Anterior cingulate cortex (tissue), 58 donors: ENCODE measurements at places on chromosomes 12 and 14.
A peak's percentile ranks its signal among the peaks of the same experiment; 100 is the strongest.

- DNase-seq, result no peak
These were observed 814.9 kb downstream of the LRFN5 start for GRCh38 chr14:42421377-42422078.

- DNase-seq, result no peak
These were observed 34.3 kb upstream of the TEX22 start for GRCh38 chr14:105363847-105364708.

DNA sequence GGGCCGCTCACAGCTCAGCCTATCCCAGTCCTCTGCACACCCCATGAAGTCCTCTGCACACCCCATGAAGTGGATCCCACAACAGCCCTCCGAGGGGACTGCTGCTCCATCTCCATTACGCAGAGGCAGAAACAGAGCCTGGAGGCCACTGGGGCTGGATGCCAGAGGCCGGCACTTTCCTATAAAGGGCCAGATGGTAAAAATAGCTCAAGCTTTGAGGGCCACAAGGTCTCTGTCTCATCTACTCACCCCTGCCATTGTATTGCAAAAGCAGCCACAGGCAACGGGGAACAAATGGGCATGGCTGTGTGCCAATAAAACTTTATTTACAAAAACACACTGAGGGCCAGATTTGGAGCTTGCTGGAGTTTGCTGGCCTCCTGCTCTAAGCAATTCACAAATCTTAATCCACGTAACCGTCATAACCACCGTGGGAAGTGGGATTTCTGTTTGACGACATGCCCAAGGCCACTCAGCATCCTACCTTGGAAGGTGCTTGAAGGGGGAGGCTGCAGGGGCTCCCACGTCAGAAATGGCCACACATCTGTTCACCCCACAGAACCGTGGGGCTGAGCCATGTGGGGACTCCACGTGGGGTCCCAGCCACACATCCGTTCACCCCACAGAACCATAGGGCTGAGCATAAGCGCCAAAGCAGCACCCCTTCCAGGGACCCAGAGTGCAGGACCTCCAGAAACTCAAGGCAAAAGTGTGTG lies 92.0 kb downstream of the NCOR2 start:
- DNase-seq, result no peak

- no peak for DNase-seq
These were observed 160.8 kb downstream of the GXYLT1 start for GRCh38 chr12:41983856-41984255.

DNA sequence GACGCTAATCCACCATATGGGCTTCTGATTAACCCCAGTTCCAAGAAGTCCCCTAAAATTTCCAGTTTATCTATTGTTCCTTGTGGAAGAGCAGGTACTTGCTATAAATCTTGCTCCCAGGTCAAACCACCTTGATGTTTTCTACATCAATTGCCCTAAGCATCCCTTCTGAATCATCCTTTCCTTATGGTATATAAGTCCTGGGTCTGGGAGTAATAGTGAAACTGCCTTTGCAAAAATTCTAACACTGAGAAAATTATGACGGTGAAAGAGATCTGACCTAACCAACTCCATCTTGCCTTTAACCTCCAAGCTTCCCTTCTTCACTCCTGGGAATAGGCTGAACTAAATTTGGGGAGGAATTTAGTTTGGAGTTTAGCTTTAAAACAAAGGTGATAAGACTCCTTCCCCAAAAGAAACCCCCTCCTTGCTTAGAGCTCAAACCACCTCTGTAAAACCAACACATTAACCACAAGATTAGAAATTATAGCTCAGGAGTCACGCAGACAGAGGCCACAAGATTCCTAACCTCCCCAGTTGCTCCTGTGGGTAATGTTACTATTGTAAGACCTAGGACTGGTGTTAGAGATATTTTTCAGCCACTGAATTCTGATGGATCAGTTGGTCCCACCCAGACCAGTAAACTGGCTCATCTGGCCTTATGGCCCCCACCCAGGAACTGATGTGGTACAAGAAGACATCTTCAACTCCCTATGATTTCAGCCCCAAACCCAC lies 33.8 kb upstream of the DTX1 start:
- DNase-seq, result no peak

GRCh38 chr12:132078190-132078589 lies 65.9 kb downstream of the DDX51 start:
- no peak for DNase-seq

- DNase-seq, result peak; percentile 12
These were observed 34.2 kb upstream of the RNASE1 start for GRCh38 chr14:20836668-20837338.

DNA sequence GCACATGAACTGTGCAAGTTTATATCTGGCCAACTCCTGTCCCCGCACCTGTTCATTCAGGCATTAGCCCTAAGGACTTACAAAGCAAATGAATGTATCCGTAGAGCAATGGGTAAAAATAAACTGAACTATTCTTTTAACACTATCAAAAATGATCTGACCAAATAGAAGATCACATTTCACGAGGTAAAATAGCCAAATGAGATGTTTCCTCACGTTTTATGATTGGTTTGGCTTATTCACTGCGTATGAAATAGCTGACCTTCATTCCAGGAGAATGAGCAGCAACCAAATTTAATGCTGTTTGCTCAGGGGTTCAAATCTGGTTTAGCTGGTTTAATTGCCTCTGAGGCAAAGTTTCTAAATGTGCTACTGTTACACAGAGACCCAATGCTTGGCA lies 216.0 kb upstream of the EEA1 start:
- no peak for DNase-seq

GRCh38 chr12:130222519-130223218 lies 60.4 kb downstream of the FZD10 start:
- DNase-seq, result no peak

DNA sequence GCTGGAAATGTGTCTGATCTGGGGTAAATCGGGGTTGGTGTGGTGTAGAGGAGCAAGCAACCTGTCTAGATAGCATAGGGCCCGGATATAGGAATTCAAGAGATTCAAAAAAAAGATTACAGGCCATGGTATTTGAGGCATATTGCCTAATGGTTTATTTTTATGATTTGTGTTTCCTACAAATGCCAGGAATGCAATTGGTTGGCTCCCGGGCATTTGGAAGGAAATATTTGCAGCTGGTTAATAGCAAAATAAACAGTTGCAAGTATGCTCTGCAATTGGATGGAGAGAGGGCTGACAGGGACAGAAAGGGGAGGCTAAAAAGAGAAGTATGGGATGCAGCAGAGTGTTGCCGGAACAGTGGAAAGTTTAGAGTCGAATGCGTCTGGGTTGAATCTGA lies 315.6 kb upstream of the ATP2B1 start:
- DNase-seq, result no peak

GRCh38 chr14:79136071-79137044 lies 966.2 kb downstream of the NRXN3 start:
- DNase-seq, result no peak

DNA sequence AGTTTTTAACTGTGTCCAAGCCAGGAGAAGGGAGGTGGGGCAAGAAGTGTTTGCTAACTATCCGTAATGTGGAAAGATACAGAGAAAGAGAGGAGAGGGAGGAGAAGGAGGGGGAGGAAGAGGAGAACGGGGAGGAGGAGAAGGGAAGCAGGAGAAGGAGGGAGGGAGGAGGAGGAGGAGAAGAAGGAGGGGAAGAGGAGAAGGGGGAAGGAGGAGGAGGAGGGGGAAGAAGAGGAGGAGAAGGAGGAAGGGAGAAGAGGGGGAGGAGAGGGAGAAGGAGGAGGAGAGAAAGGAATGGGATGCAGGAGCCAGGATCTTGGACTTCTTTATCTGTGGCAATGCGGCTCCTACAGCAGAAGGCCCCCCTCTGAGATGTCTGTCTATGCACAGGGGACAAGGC lies 510.3 kb upstream of the CCDC196 start:
- no peak for DNase-seq

DNA sequence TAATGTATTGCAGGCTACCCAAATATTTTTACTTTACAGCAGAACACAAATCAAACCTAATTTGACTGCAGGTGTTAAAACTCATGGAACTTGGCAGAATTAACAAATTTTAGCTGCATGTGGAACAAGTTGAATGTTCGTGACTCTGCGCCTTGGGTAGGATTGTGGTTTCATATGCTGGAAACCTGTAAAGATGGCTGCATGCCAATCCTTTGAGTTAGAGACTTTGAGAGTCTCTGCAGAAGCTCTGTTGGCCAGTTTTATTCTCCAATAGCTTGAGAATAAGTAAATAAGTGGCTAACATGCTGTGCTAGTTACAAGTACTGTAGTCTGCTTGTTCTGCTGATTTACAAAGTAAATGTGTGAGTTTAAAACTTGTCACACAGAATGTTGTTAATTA lies 77.8 kb downstream of the PDE6H start:
- no peak for DNase-seq

DNA sequence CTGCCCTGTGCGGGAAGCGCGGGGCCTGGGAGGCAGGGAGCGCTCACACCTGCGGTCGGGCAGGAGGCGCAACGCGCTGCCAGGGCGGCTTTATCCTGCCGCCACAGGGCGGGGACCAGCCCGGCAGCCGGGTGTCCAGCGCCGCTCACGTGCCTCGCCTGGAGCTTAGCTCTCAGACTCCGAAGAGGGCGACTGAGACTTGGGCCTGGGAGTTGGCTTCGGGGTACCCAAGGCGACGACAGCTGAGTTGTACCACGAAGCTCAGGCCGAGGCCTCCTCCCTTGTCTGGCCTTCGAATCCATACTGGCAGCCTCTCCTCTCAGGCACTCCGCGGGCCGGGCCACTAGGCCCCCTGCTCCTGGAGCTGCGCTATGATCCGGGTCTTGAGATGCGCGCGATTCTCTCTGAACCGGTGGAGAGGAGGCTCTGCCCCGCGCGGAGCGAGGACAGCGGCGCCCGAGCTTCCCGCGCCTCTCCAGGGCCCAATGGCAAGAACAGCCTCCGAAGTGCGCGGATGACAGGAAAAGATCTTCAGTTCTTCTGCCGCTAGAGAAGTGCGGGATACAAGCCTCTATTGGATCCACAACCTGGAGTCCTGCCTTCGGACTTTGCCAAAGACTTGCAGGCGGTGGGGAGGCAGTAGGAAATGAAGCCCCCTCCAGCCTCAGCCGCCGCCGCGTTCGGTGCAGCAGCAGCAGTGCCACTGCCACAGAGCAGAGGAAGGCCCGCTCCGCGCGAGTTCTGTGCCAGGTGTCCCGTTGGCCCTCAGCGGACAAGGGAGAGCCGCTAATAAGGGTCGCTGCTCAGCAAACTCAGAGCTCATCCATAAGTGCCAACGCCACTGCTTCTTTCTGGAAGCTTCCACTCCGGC lies 6.8 kb downstream of the SIX1 start:
- DNase-seq, result no peak

DNA sequence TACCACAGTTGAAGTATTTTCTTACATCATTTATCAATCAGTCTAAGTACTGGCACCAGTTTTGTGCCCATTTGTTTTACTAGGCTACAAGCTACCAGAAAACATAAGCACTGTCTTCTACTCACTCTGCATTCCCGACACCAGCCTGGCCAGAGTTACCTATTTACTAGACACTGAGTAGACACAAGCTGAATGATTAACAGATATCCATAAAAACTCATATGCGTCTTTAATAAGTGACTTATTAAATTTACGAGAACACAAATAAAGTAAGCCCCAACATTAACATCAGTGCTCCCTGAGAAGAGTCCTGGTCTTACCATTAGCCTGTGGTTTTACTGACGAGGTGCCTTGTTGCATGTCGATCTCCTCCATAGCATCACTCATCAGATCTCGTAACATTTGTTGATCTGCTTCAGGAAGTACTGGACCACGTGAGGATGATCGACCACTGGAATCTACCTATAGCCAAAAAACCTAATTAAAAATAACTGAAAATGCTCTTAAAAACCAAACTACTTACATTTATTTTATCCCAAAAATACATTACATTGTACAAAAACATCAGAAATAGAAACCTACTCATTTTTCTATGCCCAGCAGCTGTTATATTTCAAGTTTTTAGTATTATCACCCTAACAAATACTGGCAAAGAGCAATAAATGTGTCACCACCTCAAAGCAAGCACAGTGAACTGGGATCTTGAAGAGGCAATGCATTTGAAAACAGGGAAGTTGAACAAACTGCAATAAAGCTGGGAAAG lies 53.3 kb downstream of the BDKRB1 start:
- no peak for DNase-seq

- no peak for DNase-seq
These were observed 182.6 kb downstream of the SUDS3 start for GRCh38 chr12:118558941-118559340.

- DNase-seq, result peak; percentile 52
These were observed 936 bp downstream of the TFCP2 start for GRCh38 chr12:51171884-51172514.

GRCh38 chr14:68528040-68528687 lies 264.7 kb downstream of the ZFP36L1 start:
- DNase-seq, result no peak

DNA sequence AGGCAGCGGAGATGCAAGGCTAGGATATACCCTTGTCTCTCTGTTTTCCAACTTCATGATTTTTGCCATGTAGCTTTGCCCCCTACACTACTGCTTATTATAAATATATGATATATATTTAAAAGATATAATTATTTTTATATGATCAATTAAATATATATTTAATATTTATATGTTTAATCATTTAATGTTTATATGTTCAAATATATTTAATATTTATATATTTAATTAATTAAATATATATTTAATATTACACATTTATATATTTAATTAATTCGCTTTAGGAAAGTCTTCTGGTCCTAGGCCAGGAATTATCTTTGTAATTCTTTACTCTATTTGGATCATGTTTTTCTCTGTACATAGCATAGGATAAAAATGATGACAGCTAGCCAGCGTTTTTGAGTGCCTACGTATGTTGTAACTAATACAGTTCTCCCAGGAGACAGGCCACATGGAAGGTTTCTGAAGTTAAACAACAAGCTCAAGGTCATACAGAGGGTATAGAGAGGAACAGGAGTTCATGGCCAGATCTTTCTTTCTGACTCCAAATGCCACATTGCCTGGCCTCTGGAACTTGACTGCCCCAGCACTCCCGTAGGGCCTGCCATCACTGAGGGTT lies 192.5 kb downstream of the KCNA5 start:
- no peak for DNase-seq

DNA sequence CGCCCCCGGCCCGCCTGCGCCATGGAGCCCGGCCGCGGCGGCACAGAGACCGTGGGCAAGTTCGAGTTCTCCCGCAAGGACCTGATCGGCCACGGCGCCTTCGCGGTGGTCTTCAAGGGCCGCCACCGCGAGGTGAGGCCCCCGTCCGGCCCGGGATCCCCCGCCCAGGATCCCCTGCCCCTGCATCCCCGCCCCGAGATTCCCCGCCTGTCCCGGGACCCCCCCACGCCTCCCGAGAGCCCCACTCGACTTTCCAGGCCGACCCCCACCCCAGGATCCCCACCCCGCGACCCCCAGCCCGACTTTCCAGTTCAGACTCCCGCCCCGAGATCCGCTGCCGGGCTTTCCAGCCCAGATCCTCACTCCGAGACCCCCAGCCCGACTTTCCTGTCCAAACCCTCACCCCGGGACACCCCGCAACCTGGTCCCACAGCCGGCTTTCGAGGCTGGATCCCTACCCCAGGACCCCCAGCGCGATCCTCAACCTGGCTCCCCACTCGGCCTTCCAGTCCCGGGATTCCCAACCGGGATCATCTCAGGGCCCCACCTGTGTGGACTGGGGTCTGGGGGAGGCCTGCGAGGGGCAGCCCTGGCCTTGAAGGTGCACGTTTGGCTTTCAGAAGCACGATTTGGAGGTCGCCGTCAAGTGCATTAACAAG lies 688 bp downstream of the ULK1 start:
- no peak for DNase-seq

- no peak for DNase-seq
These were observed 1165.1 kb upstream of the USP15 start for GRCh38 chr12:61095111-61095510.
